SHP77 treated with DMSO at 0.1 percent for 48 hours (cell line): ENCODE measurements at places on chromosomes 6 and 20.

- DNase-seq, result no peak
These were observed 22.6 kb downstream of the MYH7B start for GRCh38 chr20:34978092-34978744.

DNA sequence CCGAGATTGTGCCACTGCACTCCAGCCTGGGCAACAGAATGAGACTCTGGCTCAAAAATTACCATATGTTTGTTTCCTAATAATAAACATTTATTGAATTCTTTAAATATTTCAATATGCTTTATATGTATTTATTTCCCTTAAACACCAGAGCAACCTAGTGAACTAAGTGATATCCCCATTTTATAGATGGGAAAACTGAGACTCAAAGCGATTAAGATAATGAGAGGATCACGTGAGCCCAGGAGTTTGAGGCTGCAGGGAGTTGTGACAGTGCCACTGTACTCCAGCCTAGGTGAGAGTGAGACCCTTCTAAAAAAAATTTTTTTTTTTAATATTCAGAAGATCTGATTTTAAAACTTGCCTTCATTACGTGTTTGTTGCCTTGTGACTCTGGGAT lies 19.4 kb upstream of the CARMIL1 start:
- DNase-seq, result no peak

DNA sequence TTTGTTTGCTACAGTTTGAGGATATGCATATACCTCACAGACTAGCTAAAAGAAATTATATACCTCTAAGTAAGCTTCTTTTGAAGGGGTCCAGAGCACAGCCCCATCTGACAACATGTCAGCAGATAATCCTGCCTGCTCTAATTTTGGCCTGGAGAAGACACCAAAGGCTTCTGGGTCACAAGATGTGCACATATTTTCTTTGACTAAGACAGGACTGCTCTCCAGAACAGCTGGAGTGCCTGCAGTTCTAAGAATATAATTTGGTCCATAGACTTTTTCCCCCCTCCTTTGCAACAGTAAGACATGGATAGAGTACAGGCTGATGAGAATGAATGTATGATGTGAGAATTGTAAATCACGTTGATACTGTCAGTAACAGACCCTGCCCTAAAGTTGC lies 107.9 kb upstream of the KCNK16 start:
- DNase-seq, result no peak

DNA sequence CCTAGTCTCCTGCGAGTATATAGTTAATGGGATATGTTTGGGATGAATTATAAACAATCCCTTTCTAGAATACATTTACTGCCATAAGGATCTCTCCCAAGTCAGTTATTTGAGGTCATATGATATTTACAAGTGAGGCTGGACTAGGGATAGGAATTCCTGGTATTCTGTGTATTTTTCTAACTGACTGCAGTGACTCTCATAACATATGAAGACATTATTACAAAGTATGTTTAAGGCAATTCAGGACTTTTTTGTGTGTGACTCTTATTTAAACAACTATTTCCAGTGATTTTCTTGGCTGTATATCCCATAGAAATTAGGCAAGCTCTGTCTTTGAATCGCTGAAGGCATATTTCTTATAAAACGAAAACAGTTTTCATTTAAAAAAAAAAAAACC lies 18.4 kb upstream of the TNFAIP3 start:
- no peak for DNase-seq

- no peak for DNase-seq
These were observed 81.1 kb upstream of the AGPAT4 start for GRCh38 chr6:161354956-161355355.

DNA sequence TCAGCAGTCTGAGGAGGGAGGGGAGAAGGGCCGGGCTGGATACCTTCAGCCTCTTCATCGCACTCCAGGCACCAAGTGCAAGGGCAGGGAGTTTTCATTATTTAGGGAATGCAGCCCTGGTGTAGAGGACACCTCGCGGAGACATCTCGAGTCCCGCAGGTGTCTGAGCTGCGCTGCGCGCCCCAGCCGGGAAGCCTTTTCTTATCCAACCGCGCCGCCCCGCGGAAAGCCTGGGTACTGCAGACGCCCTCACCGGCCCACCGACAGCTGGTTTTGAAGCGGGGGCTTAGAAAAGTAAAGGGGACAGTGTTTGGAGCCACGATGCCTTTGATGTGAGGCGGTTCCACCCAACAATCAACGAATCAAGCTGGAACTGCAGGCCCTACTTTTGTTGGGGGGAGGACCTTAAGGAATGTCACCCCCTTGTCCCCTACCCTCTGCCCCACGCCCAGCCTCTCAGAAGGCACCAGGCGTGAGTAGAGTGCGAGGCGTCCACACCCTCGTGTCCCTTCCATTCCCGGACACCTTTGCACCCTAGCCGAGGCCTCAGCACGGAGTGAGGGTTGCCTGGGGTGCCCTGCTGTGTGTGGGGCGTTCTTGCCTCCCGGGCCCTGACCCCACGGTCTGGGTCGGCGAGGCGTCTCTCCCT lies 8.6 kb downstream of the NKX2-2 start:
- no peak for DNase-seq

DNA sequence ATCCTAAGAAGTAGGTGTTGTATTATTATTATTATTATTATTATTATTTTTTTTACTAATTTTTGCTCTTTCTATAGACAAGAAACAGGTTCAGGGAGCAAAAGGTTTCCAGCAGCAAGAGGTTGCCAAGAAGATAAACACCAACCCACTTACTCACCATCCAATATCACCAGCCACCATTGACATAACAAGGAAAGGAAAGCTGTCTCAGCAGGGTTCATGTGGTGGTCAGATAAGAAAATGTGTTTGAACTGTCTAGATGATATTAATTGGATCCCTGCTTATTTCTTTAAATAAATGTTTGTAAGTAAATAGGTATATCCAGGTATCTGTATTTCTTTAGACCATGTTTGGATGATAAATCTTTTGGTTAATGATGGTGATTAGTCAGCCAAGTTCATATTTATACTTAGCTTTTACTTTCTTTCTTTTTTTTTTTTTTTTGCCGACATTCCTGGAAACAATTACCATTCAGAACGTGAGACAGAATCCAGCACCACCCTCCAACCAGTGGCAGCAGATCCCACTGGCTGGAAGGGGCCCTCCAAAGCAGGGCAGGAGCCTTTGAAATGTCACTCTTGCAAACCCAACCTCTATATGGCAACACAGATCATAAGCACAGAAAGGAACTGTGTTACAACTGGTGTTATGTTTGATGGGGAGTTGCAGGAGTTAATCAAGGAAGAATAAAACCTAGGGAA lies 139.2 kb upstream of the ECI2 start:
- no peak for DNase-seq

- DNase-seq, result peak; percentile 63
These were observed 2.4 kb upstream of the MCM3 start for GRCh38 chr6:52286798-52287432.

DNA sequence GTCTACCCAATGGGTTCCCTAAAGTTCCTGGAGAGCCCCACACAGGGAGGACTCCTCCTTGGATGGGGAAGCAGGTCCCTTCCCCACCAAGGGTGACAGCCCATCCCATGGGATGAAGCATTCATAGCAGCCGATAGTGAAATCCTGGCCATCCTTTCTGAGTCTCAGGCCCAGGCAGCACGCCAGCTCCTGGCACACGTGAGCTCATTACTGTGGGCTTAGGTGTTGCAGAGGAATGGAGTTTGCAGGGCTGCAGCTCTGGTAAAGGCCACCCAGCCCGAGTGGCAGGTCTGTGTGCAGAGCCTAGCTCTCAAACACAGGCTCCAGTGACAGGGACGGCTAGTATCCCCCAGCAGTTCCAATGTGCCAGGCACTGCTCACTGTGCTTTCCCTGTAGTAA lies 31.0 kb downstream of the SIRPA start:
- no peak for DNase-seq

DNA sequence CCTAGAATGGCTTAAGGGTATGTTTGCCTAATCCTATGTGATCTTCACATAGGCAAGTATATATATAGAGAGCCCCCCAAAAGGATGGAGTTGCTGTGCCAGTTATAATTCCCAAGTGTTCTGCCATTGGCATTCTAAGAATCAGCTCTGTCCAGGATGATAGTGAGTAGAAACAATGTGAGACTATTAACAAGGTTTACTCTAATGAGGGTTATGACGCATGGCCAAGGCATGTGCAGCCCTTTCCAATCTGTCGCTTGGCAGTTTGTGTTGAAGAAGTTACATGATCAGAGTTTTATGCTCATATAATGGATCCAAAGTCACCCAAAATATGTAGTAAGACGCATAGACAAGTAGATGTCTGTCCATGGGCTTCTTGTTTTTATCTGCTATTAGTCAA lies 33.6 kb downstream of the VGLL2 start:
- no peak for DNase-seq

GRCh38 chr6:101296169-101296960 lies 97.1 kb upstream of the GRIK2 start:
- peak; percentile 55 for DNase-seq

DNA sequence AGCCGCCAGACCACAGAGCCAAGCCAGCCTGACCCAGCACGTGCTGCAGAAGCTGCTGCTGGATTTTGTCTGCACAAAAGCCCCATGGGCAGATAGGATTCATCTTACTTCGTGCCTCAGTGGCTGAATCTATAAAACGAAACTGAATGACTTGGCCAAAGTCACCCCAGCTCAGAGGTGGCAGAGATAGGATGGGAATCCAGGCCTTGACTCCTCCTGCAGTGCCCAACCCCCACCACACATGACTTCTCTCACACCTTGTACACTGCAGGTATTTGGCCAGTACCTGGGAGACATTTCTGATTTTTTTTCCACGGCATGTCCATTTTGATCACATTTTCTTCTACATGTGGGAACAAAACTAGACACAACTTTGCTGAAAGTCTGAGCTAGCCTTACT lies 182.1 kb downstream of the ANKRD60 start:
- no peak for DNase-seq

DNA sequence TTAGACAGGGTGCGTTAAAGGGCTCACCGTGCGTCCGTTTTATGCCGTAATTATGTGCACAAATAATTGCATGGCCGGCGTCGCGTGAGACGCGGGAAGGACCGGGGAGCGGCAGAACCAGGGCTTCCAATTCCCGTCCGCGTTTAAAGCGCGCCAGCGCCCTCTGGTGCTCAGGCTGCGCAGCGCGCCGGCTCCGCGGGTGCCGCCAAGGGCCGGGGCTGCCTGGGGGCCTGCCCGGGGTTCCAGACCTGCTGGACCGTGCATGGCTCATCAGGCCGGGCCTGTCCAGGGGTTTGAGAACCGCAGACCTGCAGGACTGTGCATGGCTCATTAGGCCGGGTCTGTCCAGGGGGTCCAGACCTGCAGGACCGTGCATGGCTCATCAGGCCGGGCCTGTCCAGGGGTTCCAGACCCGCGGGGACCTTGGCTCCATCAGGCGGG lies 369.0 kb downstream of the THBS2 start:
- DNase-seq, result peak; percentile 13

DNA sequence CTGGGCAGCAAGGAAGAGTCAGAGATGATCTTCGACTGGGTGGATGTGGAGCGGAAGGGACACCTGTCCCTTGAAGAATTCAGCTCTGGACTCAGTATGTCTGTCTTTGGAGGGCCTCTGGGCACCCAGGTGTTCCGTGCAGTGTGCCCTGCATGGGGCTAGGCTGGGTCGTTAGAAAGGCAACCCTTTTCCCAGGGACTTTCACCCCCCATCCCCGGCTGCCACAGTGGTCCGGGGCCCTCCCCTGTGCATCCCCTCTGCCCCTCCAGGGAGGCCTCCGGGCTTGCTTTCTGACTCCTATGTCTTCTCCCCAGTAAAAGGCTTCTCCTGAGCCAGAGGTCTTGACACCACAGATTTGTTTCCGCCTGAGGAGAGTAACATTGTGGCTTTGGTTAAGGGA lies 16.2 kb downstream of the RAB44 start:
- DNase-seq, result no peak

- no peak for DNase-seq
These were observed 37.4 kb upstream of the RIPPLY2 start for GRCh38 chr6:83815631-83816272.

DNA sequence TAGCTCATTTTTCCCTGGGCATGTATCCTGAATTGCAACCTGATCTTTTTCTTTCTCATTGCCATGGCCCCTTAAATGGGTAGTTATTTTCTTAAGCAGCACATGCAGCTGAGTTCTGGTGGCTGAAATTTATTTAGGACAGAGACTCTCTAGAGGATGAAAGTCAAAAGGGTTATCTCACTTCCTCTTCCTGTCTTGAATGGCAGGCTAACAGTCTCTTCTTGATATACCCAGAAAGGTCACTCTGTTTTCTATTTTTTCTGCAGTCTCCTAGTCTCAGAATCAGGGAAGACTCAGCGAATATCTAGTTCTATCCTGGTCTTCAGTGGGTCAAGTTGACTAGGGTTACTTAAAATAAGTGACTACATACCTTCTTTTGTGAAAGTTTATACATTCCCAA lies 243.3 kb downstream of the EPHA7 start:
- no peak for DNase-seq

DNA sequence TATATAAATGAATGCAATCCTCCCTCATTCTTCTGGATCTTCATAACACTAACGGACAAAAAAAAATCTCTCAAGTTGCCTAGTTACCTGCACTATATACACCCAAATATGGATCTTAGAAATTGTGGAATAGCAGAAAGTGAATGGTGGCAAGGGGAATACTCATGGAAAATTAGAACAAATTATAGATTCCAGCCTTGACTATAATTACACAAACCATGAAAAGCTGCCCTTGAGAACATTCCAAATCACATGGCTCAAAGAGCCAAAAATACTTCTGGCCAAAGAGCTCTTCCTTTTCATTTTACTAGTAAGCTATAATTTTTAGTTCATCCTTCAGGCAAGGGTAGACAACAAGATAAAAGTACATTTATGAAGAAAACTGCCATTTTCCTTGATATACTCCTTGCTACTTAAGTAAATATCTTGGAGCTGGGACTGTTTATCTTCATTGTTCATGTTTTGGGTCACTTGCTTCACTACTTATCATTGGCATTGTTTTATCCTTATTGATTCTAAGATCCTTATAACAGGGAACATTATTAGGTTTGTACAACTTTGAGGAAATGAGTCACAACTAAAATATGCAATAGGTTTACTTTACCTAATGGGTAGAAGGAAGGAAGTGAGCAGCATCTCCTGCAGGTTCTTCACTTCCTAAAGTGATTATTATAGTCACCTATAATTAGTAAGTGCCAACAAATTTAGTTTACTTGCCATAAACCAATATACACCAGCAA lies 6.4 kb upstream of the MTRES1 start:
- DNase-seq, result no peak

DNA sequence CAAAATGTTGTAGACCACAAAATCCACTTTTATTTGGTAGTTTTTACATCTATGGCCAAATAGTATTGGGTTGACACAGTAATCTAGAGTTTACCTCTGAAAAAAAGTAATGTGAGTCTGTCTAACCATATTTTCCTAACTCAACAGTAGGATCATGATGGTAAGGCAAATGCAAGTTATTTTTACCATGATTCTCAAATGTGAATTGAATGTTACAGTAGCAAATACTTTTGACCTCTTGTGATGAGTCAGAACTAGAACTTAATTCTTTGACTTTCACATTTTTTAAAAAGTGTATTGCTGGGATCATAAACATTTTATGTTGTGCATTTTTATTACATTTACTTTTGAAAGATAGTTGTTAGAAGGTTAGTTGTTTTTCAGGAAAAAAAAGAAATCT lies 22.0 kb downstream of the RNF146 start:
- no peak for DNase-seq

- no peak for DNase-seq
These were observed 67.2 kb downstream of the SSR1 start for GRCh38 chr6:7245668-7246393.

GRCh38 chr20:38842026-38842425 lies 36.5 kb downstream of the PPP1R16B start:
- DNase-seq, result no peak
